ENCODE measurements at places on chromosomes 7 and 10.
A peak's percentile ranks its signal among the peaks of the same experiment; 100 is the strongest.

DNA sequence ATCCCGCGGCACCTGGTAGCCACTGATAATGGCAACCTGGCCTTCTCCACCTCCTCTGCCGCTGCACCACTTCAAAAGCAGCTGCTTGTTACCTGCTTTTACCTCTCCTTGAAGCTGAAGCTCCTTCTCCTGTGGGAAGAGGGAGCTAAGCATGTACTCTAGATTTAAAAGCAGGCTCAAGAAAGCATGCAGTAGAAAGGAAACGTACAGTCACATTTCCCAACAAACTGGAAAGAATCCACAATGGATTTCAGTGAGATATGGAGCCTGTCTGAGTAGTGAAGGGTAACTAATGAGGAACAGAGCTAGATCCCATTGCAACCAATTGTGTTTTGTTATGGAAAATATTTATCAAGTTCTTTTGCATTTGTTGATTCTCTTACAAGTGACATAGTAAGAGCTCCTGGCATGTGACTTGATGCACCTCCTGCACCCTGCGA, 457.4 kb upstream of the GALNT17 start:
- no peak for DNase-seq

GRCh38 chr10:48699011-48699627, 14.4 kb downstream of the WDFY4 start:
- DNase-seq: no peak

DNA sequence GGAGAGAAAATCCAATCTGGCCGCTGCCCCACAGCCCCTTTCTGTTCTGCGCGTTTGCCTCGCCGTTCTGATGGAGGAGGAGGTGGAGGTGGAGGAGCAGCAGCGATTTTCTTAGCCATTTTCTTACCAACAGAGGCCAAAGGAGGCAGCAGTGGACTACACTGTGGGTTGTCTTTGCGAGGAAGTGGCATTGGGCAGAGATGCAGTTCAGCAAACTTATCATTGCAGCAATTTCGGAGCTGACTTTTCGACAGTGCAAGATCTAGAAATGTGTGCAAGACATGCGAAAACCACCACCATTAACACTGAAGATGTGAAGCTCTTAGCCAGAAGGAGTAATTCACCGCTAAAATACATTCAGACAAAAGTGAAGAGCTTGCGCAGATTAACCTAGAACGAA, 1.9 kb upstream of the ARL4A start:
- peak; percentile 49 for DNase-seq

GRCh38 chr10:123229927-123230630, 75.9 kb downstream of the BUB3 start:
- no peak for DNase-seq

DNA sequence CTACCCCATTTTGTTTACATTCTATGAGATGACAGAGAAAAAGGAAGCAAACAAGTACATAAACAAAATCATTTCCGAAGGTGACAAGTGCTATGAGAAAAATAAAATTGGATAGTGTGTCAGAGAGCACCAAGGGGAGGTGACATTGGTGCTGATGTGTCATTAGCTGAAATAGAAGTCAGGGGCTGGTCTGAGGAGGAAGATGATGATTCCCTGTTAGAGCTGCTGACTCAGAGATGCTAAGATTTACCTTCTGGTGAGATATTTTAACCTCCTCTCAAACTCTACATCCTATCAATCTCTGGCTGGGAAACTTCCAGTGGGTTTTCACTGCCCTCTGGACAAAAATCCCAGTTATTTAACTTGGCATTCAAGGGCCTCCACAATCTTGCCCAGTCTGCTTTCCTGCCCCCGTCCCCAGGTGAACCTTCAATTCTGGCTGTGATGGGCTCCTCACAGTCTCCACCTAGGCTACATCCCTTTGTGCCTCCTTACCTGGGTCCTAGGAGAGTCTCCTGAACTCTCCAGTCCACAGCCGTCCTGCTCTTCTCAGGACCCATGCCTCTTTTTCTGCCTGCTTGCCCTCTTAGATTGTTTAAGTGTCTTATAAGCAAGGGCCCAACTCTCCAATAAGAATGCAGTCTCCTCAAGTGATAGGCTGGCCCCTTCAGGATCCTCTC, 26.6 kb downstream of the DUSP5 start:
- DNase-seq: no peak

DNA sequence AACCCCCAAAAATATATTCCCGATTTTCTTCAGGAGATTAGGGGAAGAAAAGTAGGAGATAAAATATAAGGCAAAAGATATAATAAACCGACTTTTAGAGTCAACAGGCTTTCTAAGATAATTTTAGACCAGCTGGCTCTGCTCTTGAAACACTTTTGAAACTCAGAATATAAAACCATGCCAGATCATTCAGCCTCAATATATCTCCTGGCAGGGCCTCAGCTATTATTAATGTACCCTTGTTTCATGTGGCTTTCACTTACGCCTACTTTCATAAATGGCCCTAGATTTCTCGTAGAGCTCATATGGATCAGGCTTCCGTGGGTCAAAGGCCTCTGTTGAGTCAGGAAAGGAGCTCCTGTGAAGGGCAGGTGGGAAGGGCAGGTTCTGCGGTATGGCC, 396.0 kb downstream of the PHTF2 start:
- DNase-seq: no peak

- no peak for DNase-seq
Measured at GRCh38 chr7:36889182-36889581, 164.9 kb upstream of the AOAH start.

- DNase-seq: peak; percentile 70
Measured at GRCh38 chr7:112449353-112449752, 907 bp upstream of the IFRD1 start.

GRCh38 chr10:82874671-82875070, 999.7 kb downstream of the NRG3 start:
- DNase-seq: no peak

DNA sequence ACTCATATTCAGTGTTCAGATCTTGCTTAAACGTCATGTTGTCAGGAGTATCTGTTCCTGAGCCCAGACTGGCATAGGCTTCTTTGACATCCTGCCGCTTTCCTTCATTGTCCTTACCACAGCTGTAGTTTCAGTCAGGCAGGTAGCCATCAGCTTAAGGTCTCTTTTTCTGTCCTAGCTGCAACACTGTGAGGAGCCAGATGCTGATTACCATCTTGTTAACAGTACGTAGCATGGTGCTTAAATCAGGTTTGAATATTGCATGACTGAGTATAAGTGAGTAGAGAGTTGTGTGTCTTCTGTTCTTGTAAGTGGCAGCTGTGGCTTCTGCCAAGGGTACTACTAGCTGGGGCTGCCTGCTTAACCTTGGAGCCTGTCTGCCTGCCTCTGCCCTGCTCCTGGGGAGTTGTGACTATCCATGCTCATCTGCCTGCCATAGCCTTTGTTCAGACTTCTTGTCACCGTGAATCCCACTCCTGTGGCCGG, 92.6 kb downstream of the MAPK8 start:
- DNase-seq: no peak

GRCh38 chr7:100163006-100163531, 4.5 kb upstream of the TRAPPC14 start:
- peak; percentile 36 for DNase-seq

DNA sequence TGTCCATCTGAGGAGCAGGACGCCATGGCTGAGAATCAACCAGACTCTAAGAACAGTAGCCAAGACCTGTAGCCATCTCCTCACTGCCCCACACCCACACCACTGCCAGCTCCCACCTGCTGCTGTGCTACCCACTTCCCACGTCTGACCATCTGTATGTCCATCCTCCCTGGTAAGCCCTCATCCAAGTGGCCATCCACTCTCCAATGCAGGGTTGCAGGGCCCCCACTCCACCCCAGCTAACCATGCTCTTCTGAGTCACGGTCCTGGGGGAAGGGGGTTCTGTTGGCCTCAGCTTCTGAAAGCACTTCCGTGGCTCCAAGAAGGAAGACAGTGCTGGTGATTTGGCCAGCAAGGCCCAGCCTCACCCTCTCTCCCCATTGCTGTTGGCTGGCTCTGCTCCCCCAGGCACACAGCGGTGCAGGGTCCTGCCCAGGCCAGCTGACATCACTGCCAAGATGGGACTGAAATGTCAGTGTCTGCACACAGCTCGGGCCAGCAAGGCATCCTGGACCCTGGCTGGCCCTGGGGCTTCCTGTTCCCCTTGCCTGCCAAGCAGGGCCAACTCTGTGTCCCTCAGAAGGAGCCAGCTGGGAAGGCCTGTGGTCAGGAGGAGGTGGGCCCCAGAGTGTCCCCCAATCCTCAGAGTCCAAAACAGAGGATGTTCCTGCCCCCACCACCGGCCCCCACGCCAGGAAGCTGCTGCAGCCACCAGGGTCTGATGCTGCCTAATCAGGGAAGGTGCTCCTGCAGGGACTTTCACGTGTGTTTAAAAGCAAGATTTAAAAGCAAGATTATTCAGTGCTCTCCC, 17.5 kb downstream of the RASGEF1A start:
- DNase-seq: peak; percentile 33

DNA sequence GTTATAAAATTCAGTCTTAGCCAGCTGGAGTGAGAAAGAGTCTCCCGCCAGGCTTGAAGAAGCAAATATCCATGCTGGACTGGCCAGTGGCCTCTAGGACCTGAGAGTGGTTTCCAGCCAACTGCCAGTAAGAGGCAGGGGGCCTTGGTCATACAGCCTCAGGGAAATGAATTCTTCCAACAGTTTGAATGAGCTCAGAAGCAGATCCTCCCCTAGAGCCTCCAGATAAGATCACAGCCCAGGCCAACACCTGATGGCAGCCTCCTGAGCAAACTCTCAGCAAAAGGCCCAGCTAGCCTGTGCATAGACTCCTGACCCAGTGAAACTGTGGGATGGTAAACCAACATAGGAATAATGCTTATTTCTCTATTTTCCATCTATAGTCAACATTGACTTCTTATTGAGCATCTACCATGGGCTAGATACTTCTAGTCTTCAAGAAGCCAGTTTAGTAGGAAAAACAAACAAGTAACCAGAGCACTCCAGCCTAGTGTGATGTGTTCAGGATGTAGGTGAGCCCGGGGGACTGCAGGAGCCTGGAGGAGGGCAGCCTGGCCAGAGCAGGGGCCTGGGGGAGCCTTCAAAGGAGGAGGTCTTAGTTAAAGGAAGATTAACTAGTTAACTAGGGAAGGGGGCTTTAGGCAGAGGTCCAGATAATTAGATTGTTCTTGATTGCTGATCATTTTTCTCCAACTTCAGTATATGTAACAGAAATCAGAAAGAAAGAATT, 115.4 kb upstream of the ADO start:
- DNase-seq: no peak

GRCh38 chr7:152675759-152676636, at the start of gene XRCC2:
XRCC2 (minus strand) TSS chr7:152676141; CDS start chr7:152676079, 62 bp downstream.
- peak; percentile 93 for DNase-seq

- DNase-seq: no peak
Measured at GRCh38 chr7:15303357-15303756, 258.5 kb downstream of the AGMO start.

- DNase-seq: no peak
Measured at GRCh38 chr7:2471022-2471329, 5.2 kb downstream of the GRIFIN start.

DNA sequence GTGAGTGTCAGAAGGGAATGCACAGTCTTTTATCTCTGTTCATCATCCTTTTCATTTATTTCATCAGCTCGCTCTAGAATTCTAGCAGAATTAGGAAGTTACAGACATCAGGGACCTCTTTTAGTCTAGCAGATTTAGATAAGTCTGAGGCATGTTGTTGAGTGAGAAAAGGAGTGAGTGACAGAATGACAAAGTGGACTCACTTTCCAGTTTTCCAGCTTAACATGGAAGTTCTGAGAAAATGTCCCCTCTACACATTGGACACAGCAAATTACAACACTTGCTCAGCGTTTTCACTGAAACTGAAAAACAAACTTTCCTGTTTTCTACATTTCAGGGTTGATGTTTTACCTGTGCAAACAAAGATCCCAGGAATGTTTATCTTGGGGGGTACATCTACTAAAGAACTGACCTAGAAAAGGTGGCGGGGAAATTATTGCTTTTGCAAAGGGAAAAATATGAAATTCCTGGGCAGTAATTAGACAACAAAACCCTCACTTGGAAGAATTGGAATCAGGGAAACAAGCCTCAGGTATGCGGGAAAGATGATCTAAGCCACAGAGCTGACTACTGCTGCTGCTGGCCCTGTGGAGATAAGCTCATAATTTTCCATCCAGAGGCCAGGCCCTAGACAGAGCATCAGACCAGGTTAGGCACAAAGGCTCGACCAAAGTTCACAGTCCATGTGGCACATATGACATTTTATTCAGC, 14.6 kb upstream of the CYP3A5 start:
- DNase-seq: no peak

DNA sequence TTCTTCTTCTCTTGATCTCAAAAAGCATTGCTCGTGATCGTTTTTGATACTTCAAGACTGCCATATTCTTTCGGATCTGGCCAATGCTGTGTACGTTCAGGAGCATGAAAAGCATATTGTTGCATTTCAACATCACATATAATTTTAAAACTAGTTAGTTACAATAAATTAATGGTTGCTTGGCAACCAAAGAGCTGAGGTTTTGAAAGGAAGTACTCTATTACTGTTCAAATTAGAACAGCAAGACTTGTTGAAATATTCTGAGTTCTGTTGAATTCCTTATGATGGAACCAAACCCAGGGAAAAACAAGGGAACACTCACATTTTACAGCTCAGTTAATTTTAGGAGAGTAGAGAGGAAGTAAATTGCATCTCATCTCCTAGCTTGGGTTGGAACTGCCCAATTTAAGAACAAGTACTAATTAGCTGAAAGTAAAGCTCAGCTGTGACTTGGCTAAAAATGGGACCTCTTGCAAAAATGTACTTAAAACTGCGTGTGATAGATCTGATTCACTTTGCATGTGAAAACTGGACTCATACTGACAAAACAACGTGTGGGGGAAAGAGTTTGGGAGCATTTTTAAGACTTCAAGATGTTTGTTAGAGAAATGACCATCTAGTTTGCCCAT, 21.2 kb downstream of the OR9A2 start:
- DNase-seq: no peak

DNA sequence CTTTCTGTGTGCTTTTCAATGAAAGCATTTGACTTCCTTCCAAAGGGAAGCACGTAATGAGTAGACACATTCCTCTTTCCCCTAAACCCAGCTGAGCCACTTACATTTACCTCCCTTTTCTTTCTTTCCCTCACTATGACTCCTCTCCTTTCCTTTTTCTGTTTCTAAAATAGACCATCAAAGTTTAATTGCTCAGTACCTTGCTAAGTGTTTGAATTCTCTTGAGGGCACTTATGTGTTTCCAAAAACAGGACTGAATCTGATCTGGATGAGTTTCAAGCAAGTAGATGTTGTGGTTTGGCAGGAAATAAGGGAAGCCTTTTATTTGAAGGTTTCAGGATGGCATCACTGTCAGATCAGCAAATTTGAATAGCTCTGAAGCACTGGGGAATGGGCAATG, 396.2 kb downstream of the REEP3 start:
- no peak for DNase-seq

- no peak for DNase-seq
Measured at GRCh38 chr10:24305551-24306506, 96.9 kb downstream of the KIAA1217 start.
